IPS DF 19.7 (cell line): ENCODE measurements at places on chromosomes 3 and 15.

- DNase-seq = no peak
Observed at GRCh38 chr15:67826717-67827561, 1.6 kb downstream of the SKOR1 start.

GRCh38 chr3:169390741-169391305, 272.7 kb downstream of the MECOM start:
- no peak for DNase-seq

DNA sequence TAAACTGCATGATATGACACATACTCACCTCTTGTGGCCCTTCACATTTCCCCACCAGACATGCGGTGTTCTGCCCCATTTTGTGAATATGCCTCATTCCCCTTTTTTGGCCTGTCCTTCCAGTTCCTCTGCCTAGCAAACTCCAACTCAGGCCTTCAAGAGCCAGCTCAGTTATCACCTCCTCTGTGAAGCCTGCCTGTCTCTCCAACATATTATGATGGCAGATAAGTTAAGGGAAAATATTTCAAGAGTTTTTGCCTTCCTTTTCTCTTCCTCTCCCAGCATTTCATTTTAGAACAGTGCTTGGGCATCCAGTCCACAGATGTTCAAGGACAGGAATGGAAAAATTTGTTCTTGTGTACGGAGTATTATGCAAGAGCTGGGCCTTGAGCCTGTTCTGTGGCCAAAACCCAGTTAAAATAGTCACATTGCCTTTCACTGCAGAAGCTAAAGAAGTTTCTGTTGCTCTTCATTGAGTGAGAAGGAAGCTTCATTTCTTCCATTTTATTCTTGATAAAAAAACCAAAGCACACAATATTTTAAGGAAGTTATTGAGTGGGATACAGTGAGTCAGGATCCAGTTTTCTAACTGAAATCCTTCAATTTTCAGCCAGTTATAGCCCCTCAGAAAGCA, 192.0 kb downstream of the GHSR start:
- no peak for DNase-seq

DNA sequence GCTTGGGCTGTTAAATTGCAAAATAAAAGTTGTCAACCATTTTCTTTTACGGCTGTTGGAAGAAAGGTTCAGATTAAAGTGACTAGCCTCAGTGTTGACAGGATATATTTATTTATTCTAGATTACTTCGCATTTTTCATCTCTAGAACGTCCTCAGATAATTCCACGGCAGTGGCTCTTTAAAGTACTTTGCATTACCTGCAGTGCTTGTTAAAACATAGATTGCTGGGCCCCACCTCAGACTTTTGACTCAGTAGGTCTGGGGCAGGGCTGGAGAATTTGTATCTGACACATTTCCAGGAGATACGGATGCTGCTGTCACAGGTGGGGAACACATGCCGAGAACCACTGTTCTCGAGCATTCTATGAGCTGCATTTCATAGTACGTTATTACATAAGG, 292.7 kb downstream of the EDEM1 start:
- no peak for DNase-seq

GRCh38 chr3:194421-194820, 2.1 kb upstream of the CHL1 start:
- no peak for DNase-seq
